ENCODE measurements at places on chromosomes 3 and 15.

- DNase-seq, result no peak
These were observed 664 bp downstream of the PPCDC start for GRCh38 chr15:75023872-75024636.

DNA sequence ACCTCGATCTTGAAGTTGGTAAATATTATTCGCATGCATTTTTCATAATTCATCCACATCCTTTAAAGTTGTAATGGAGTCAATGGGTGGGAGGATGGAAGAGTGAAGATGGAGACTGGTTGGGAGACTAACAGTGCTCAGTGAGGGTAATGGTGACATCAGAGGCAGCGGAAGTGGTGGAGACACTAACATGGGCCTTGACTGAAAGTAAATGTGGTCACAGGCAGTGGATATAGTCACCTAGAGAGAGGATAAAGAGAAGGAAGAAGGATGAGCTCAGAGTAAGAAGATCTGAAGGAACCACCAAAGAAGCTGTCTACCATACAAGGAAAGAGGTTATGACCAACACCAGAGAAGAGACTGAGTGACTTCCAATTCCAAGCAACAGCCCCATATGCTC lies 281.6 kb upstream of the STT3B start:
- no peak for DNase-seq

DNA sequence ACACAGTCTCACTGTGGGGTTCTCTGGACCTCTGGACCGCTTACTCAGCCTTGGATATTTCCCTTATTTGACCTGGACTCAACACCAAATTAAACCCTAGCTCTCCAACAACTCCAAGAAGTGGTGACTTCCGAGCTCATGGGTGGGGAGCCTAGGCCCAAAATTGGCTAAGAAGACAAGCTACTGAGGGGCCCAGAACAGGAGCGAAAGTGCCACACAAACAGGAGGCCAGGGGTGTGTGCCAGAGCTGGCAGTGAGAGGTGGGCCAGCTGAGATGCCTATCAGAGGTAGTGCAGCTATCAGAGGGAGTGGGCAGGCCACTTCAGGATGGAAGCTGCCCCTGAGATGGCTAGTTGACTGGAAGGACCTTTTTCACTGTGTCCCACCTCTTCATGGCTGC lies 151.1 kb upstream of the PRR20G start:
- no peak for DNase-seq

DNA sequence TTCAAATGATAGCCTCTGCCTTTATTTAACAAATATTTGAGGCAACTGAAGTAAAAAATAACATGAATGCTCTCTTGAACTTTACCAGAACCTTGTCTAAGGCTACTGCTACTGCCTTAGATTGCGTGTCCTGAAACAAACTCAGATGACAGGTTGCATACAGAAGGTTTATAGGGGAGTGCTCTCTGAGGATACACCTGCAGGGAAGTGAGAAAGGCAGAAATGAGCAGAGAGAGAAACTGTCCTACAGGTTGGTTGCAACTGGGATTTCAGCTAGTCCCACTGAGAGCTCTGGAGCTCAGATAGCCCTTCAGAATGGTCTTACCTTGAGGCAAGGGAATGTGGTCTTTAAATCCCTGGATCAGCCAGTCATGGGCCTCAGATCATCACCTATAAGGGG lies 165.5 kb downstream of the IL5RA start:
- DNase-seq, result no peak

GRCh38 chr15:32956006-32956405 lies 238.2 kb downstream of the GREM1 start:
- no peak for DNase-seq

GRCh38 chr3:65483480-65483879 lies 555.2 kb downstream of the MAGI1 start:
- no peak for DNase-seq

GRCh38 chr3:197736491-197737318 lies at the start of gene RUBCN:
Gene RUBCN (minus strand): TSS chr3:197736904. CDS start chr3:197736719, 185 bp downstream.
- DNase-seq, result peak; percentile 93

- no peak for DNase-seq
These were observed 13.4 kb downstream of the WDR72 start for GRCh38 chr15:53746101-53746500.

- DNase-seq, result no peak
These were observed 703.0 kb downstream of the PLOD2 start for GRCh38 chr3:145457825-145458552.

- peak; percentile 52 for DNase-seq
These were observed 35.2 kb downstream of the SLC6A20 start for GRCh38 chr3:45760878-45761711.

- no peak for DNase-seq
These were observed 93.2 kb upstream of the LRIG1 start for GRCh38 chr3:66593978-66594377.

DNA sequence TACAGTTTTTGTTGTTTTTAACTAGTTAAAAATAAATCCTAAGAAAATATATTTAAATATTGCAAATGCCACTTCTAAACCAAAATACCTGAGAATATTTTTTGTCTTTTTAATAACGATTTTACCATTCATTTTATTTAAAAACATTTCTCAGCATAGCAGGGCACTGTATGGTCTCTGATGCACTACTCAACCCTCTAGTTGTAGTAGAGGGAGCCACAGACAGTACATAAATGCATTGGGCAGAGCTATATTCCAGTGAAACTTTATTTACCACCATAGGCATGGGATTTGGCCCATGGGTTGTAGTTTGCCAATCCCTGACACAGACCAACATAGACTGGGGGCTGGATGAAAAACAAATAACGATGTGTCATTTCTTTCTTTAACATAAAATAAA lies 214.4 kb upstream of the UBE2E1 start:
- no peak for DNase-seq

GRCh38 chr3:177878192-177878591 lies 658.0 kb upstream of the KCNMB2 start:
- DNase-seq, result no peak

DNA sequence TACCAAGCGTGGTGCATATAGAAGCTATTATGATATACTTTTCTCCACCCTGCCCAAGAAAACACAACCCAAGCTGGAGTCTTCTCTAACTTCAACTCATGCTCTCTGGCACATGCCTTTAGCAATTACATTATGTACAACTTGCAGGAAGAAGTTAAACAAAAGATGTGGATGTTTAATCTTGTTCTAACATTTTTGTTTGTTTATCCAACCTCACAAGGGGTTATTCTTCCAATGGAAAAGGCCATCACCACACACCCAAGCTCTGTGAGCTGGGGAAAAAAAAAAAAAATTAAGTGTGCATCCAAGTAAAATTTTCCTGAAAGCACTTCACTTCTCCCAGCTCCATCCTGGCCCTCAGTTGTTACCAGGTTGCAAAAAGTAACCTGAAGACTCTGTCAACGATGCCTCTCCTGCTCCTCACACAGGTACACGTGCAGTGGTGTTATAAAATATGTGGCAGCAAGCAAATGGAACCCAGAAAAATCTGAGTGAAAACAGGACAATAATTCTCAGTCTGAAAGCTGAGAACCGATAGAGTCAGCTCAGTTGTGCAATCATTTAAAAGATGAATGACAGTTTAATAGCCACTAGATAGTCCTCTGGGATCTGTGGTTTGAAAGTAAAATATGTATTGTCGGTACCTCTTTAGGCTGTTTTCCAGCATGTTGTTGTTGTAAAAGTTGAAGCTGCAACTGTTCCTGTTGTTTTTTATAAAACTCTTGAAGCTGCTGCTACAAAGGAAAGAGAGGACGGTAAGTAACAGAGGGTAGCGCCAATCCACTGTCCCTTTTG lies 531.4 kb downstream of the FOXP1 start:
- no peak for DNase-seq

- no peak for DNase-seq
These were observed 50.1 kb downstream of the KLHL25 start for GRCh38 chr15:85744579-85744978.

- no peak for DNase-seq
These were observed 244.5 kb downstream of the ZIC4 start for GRCh38 chr3:147161833-147162232.

DNA sequence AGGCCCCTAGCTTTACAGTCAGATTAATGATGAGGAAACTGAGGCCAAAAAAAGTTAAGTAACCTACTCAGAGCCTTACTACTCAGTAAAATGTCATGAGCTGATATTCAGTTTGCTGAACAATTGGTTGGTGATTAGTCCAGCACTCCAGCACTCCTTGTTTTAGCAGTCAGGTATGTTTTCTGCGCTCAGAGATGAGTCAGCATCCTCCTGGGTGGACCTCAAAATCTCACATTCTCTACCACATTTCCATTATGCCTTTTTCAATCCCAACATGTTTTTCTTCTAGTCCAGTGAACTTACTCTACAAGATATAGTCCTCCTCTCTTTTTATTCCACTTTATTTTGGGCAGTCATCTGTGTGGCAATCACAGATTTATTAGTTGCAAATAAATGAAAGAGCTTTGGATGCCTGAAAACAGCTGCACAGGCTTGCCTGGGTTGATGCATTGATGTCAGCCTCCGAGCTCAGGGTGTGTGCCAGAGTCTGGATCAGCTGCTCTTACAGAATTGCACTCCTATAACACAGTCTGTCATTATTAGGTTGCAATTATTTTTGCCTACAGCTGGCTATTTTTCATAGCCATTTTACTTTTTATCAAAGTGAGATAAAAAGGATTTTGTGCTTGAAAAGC lies 133.2 kb downstream of the ARPP21 start:
- DNase-seq, result no peak

DNA sequence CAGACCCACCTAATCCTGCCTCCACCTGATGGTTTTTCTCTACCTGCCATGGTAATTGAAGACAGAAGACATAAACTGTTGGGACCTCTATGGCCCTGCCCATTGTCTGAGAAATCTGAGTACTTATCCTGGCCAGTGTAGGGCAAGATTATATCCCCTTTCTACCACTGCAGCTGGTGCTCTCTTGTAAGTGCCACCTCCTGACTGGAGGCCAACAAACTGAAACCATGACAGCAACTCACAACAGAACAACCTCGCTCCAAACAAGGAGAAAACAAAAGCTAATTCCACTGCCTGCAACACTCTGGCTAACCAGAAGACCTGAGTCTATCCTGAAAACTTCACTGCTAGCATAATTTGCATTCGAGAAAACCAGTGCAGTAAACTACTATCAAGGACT lies 82.9 kb downstream of the CLDN1 start:
- DNase-seq, result no peak

DNA sequence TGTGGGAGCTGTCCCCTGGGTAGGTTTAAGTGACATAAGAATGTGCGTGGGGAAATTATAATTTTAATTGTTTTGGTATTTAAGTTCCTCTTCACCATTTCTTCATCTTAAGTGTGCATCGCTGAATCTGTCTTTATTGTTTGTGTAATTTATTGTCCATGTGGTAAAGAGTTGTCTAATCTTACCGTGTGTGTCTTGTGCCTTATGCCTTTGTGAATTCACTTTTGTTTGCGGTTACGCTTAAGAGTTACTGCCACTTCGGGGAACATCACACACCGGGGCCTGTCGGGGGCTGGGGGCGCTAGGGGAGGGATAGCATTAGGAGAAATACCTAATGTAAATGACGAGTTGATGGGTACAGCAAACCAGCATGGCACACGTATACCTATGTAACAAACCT lies 767 bp downstream of the WDR48 start:
- DNase-seq, result no peak

DNA sequence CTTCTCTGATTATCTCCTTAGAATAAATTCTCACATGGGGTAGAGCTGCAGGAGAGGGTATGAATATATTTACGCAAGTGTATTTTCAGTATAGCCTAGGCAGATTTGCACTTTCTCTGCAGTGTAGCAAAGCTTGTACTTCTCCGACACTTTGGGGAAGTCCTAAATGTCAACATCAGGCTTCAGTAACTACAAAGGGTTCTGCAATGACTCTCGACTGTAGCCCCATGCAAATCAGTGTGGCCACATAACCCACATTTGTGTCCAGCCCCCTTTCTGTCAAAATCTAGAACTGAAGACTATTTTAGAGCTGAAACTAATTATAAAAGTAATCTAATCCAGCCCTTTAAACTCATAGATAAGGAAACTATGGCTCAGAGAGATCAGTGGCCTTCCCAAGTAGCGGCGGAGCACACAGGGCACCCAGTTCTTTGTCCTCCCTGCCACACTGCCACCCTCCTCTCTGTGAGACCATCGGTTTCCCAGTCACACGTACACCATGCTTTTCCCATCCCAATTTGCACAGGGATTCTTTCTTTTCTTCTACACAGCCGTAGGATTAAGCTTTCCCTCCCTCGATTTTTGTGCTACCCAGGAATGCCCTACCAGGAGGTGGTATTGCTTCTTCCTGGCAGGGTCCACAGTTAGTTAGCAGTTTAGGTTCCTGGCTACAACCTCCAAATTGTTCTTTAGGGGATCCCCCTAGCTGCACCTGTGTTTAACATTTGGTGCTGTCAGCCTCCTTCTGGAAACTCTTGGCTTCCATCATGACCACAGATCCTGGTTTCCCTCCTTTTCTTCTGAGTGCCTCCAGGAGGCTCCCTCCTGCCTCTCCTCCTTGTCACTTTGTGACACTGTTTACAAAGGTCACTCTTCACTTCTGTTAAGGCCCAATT lies 22.9 kb downstream of the MRAS start:
- DNase-seq, result peak; percentile 9

DNA sequence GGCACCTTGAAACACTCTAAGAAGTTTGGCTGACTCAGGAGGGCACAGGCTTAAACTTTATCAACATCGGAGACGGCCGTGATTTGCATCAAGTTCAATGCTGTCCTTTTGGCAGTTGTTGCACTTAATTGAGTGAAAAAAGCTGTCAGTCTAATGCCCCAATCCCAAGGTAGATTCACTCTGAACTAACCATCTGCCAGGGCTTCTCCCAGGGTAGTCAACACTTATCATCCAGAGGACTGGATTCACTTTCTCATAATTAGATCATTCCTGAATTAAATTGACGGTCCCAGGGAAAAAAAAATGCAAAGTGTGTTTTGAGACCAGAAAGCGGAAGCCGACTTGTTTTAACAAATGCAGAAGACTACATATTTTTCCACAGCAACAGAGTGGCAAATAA lies 28.5 kb downstream of the RORA start:
- no peak for DNase-seq

- DNase-seq, result no peak
These were observed 43.1 kb downstream of the THRB start for GRCh38 chr3:24451461-24452099.

DNA sequence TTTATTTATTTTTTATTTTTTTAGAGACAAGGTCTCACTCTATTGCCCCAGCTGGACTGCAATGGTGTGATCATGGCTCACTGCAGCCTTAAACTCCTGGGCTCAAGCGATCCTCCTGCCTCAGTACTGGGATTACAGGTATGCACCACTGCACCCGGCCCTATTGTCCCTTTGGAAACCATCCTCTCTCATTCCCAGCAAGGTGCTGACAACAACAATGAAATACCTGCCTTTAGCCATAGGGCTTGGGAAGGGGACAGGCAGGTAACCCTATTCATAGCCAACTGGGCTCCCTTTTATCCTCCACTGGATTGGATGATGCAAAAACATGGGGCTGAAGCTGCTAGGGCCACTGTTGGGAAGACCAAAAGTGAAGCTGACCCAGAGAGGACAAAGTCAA lies 43.1 kb downstream of the SCAP start:
- no peak for DNase-seq

GRCh38 chr15:58070801-58071418 lies 5.4 kb upstream of the ALDH1A2 start:
- peak; percentile 21 for DNase-seq

GRCh38 chr3:147090461-147090860 lies 315.9 kb downstream of the ZIC4 start:
- no peak for DNase-seq

Measured in CD4-positive, alpha-beta T cell treated with Interleukin-12 subunit alpha and Interleukin-12 subunit beta, for 1 hour (primary cell).